ENCODE measurements at places on chromosomes 6 and 20.

- no peak for DNase-seq
These were observed 53.4 kb downstream of the REV3L start for GRCh38 chr6:111429571-111429970.

DNA sequence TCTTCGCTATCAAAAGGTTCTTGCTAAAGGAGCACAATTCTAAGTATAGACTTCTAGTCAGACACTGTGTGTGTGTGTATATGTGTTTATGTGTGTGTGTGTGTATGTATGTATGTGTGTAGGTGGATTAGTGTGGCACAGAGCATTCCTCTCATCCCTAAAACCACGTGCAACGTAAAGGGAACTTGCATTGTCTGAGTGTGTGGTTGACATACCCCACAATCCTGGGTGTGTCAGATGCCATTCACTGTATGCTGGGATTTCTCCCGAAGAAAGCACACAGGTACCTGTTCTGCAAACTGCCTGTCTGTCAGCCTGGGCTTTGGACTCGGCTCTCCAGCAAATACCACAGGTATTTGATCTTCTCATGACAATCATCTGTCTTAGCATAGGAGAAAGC lies 42.3 kb upstream of the TBC1D7 start:
- no peak for DNase-seq

- DNase-seq: no peak
These were observed 130.1 kb downstream of the BCAS1 start for GRCh38 chr20:53940360-53940702.

GRCh38 chr6:10791673-10792072 lies 44.1 kb downstream of the TMEM14B start:
- no peak for DNase-seq

DNA sequence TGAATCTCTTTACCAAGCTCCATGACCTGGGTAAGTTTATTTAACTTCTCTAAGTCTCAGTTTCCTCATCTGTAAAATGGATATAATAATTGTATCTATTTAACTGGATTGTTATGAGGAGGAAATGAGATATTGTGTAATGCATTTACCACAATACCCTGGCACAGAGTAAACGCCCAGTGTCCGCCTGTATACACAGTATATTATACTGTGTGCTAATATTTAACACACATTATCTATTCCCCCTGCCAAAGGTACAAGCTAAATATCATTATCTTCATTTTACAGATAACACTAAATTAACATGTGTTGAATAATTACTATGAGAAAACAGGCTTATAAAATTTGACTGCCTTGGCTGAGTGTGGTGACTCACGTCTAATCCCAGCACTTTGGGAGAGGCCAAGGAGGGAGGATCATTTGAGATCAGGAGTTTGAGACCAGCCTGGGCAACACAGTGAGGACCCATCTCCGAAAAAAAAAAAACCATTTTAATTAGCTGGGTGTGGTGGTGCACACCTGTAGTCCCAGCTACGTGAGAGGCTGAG lies 38.7 kb upstream of the TNFRSF21 start:
- no peak for DNase-seq

GRCh38 chr6:148967541-148967956 lies 220.7 kb downstream of the UST start:
- DNase-seq: no peak

DNA sequence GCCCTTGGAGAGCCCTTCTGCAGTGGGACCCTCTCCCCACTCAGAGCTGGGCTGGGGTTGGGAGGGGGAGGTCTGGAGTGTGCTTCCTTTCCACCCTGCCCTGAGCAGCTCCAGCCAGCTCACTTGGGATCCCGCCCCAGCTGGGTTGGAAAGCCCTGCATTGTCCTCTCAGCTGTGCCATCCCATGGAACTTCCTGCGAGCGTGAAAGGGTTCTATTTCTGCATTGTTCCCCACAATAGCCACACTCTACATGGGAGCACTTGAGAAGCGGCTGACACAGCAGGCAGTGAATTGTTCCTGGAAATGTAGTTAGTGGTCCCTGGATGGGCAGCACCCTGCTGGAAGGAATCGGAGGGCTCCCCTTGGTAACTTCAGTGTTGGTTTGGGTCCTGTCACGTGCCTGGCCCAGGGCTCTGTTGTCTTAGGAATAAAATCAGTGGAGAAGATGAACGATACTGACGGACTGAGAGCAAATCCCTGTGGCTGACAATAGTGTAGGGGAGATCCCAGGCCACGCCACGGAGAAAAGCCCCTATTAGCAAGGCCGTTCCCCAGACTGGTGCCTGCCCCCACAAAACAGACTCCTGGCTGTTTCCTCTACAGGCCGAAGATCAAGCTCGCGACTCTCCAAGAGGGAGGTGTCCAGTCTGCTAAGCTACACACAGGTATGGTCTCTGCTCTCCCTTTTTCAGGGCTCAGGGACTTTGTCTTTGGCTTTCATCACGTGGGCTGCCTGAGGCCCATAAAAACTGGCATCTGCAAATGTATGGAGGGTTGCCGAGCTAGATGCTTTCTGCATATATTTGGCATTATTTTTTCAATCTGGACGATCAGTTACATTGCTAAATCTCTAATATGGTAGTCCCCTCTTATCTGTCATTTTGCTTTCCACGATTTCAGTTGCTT lies 18.8 kb downstream of the DNMT3B start:
- DNase-seq: no peak

DNA sequence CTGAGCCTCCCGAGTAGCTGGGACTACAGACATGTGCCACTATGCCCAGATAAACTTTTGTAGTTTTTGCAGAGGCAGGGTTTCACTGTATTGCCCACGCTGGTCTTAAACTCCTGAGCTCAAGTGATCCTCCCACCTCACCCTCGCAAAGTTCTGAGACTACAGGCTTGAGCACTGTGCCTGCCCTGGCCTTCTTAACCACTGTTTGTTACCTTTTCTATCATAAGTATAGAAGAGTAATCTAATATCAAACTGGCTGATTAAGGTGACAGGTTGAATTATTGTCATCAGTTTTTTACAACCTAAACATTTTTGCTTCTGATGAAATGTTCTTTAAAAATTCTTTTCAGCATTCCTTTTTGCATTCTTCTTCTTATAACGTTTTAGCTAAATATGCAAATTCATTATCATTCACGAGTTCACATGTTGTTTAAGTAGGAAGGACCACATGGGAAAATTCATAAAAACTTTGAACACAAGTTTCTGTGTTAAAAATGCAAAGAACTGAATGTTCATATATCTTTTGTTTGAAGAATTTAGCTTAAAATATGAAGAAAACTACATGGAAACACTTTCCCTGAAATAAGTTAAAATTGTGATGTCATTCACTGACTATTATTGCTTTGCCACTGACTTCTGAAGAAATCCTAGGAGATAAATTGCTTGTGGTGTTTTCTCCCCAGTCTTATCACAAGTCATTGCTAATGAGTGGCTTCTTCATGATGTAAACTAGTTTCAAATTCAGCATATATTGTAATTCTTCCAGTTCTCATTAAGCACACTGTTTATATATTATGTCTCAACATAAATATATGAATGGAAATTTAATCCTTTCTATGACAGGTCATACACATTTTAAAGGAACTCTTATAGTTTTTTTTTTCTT lies 106.7 kb downstream of the ADGRB3 start:
- no peak for DNase-seq

GRCh38 chr20:20299904-20300303 lies 68.0 kb upstream of the INSM1 start:
- DNase-seq: no peak

- no peak for DNase-seq
These were observed 52.9 kb downstream of the ABRACL start for GRCh38 chr6:139081471-139081870.

GRCh38 chr6:155248008-155249001 lies 15.5 kb upstream of the CLDN20 start:
- DNase-seq: peak; percentile 56

DNA sequence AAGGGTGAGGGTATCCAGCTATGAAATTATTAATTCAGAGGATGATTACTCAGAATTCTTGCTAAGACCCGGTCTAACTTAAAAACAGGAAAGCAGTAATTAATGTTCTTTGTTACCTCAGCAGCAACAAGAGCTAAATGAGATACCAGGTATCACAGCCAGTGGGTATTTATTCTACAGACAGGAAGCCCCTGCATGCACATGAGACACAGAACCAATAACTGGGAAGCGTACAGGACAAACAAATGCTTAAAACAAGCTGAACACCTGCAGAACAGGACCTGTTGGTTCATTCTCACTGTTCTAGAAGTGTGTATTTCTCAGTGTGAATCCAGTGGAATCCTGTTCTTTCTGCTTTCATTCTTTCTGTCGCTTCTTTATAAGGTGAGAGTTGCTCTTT lies 30.9 kb downstream of the SCML4 start:
- DNase-seq: no peak

GRCh38 chr20:10987651-10988383 lies 314.0 kb upstream of the JAG1 start:
- no peak for DNase-seq

DNA sequence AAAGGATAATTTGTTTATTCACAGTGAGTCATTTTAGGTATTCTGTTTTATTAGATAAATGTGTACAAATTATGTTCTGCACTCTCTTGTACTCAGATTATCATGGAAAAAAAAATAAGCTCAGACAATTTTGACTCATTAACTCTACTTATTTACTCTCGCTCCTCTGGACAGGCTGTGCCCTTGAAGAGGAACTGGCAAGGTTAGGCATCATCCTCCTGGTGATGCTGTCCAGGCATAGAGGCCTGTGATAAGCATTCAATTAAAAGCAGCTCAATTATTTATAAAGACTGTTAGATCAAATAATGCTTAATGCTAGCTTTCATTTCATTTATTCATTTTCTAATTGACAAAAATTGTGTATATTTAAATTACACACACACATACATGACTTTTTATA lies 518.5 kb downstream of the TENT5A start:
- DNase-seq: no peak

DNA sequence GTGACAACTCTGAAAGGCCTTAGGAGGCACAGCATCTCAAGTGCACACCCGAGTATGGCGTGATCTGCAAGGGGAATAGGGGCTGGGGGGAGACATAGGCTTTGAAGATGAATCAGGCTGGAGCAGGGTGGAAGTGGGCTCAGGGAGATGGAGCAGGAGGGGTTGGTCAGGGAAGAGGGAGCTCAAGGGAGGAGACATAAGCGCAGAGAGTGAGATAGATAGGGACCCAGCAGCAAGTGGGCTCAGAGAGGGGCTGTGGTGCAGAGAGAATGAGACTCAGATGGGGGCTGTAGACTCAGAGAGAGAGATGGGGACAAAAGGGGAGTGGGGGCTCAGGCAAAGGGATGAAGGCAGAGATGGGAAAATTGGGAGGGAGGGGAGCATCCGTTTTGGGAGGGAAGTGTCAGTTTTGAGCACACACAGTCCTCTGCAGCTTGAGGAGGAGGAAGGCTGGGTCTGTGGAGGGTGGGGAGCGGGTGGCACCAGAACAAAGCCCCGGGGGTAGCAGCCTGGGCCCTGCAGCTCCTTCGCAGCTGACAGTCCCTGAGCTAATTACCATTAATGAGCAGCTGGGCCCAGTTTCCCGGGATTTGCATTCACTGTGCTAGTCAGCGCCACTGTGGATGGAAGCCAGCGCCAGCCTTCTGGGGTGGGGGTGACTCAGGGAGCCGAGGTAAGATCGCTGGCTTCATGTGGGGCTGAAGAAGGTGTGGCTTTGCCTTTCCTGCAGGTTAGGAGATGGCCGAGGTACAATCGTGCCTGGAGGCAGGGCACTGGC lies 18.7 kb downstream of the SRXN1 start:
- DNase-seq: no peak

DNA sequence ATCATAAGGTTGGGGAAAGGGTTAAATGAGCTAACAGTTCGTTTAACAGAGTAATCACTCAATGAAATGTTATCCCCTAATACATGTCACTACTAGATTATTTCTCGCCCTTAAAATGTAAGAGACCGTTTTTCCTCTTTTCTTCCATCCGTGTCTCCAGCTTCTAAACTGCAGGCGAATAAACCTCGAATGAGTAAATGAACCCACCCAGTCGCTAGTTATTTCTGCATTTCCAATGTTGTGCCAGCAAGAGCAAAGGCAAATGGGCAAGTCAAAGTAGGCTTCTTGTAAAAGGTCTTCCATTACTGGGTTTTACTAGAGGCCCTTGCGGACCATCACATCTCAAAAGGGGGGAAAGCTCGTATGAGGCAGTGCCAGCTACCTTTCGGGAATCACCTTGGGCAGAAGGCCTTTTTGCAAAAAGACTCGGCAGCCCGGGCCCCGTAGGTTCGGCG lies 400 bp upstream of the SMAP1 start:
- no peak for DNase-seq

DNA sequence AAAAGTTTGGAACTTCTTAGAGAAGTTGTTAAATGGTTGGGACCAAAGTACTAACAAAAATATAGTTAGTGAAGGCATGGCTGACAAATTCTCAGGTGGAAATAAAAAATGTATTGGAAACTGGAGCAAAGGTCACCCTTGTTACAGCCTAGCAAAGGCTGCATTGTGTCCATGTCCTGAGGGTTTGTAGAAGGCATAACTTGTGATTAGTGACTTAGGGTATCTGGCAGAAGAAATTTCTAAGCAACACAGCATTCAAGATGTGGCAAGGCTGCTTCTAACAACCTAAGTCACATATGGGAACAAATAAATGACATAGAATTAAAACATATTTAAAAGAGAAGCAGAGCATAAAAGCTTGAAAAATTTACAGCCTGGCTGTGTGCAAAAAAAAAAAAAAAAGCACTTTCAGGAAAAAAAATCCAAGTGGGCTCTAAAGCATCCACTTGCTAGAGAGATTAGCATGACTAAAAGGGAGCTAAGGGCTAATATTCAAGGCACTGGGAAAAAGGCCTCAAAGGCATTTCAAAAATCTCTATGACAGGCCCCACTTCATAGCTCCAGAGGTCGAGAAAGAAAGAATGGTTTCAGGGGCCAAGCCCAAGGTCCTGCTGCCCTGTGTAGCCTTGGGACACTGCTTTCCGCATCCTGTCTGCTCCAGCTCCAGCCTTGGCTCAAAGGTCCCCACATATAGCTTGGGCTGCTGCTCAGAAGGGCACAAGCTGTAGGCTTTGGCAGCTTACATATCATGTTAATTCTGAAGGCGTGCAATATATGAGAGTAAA lies 453.2 kb upstream of the PTCHD4 start:
- no peak for DNase-seq

DNA sequence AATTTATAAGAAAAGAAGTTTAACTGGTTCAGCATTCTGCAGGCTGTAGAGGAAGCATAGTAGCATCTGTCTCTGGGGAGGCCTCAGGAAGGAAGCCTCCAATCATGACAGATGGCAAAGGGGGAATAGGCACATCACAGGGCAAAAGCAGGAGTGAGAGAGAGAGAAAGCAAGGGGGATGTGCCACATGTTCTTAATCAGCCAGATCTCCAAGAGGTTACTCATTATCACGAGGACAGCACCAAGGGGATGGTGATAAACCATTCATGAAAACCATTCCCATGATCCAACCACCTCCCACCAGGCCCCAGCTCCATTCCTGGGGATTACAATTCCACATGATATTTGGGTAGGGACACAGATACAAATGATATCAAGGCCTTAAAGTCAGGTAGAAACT lies 217.5 kb upstream of the TCF21 start:
- DNase-seq: no peak

All from testis (tissue), 5 donors.